ENCODE measurements at places on chromosomes 16 and 17. TPM values are rescaled to one million over a fixed set of nuclear protein-coding genes. Genes with fewer than 3 reads are reported as not detected.
A peak's percentile ranks its signal among the peaks of the same experiment; 100 is the strongest.

Gene ZPBP2
- polyA plus RNA-seq = not detected

Gene OSGIN1
- polyA plus RNA-seq = not detected

DNA sequence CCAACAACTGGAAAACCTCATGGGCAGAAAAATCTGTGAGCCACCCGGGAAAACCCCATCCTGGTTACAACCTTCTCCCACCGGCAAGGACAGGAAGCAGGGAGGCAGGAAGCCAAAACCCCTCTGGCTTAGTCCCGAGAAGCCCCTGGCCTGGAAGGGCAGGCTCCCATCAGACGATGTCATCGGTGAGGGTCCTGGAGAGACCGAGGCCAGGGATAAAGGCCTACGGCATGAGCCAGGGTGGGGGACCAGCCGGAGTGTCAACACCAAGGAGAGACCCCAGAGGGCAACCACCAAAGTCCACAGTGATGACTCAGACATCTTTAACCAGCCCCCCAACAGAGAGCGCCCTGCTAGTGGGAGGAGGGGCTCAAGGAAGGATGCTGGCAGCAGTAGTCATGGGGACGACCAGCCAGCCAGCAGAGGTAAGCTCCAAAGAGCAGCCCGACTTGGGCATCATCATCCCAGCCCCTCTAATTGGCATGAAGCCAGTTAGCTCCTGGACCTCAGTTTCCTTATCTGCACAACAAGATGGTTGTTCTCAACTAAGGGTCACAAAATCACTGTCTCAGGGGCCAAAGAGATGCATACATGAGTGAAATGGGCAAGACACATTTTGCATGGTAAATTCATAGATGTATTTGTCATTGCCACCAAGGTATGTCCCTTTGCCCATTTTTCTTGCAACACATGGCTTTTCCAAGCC lies 190.7 kb downstream of the KATNIP start:
- no peaks in the 10 kb centered on the region for H3K27me3 ChIP-seq
- no peaks in the 10 kb centered on the region for H3K36me3 ChIP-seq
- DNase-seq = no peak

Gene HAS3
- polyA plus RNA-seq = 0.24 TPM

GRCh38 chr16:48366165-48367093 lies 18.8 kb downstream of the SIAH1 start:
- H3K4me3 ChIP-seq = peak overlapping the region; percentile 88
- no peak for DNase-seq
- H3K36me3 ChIP-seq = no peaks in the 10 kb centered on the region
- peaks cover 15% of the 10 kb centered on the region for H3K4me1 ChIP-seq
- no peaks in the 10 kb centered on the region for H3K27me3 ChIP-seq
- peak overlapping the region; percentile 77 for H3K27ac ChIP-seq

GRCh38 chr16:23164736-23165135 lies 15.5 kb upstream of the USP31 start:
- H3K4me1 ChIP-seq = no peaks in the 10 kb centered on the region
- no peak for DNase-seq
- H3K4me3 ChIP-seq = no peak overlapping the region
- no peaks in the 10 kb centered on the region for H3K36me3 ChIP-seq
- no peaks in the 10 kb centered on the region for H3K27me3 ChIP-seq
- no peak overlapping the region for H3K27ac ChIP-seq

Gene SPECC1
- polyA plus RNA-seq = 4.7 TPM

Gene CD7
- polyA plus RNA-seq = 169 TPM

DNA sequence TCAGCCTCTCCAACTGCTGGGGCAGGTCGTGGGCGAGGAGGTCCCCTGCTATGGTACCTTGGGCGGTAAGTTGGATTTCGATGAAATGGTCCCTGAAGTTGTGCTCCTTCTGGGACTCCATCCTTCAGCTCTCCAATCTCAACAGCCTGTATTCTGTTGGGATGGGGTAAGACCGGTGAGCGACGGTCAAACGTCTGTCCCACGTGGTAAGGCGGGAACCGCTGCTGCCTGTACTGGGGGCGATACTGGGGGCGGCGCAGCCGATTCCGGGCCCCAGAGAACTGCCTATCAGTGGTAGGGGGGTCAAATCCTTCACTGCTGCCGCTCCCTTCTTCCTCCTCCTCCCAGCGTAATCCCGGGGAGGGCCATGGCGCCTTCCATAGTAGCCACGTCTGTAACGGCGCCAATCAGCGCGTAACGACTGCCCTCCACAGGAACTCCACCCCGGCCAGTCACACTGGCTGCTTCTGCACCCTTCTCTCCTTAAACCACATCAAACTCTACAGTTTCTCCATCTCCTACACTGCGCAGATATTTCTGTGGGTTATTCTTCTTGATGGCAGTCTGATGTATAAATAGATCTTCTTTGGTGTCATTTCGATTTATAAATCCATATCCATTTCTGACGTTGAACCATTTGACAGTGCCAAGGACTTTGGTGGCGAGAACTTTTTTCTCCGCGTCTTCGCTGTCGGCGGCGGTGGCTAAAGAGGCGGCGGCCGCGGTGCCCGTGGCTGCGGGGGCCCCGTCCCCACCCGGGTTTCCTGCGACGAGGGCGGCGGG lies 41.1 kb downstream of the AHSP start:
- no peaks in the 10 kb centered on the region for H3K4me1 ChIP-seq
- peaks cover 8% of the 10 kb centered on the region for H3K27me3 ChIP-seq
- H3K36me3 ChIP-seq = no peaks in the 10 kb centered on the region
- DNase-seq = no peak

Gene HGS
- polyA plus RNA-seq = 40.3 TPM

GRCh38 chr16:80164966-80165550 lies 375.7 kb upstream of the DYNLRB2 start:
- no peaks in the 10 kb centered on the region for H3K4me1 ChIP-seq
- H3K27me3 ChIP-seq = no peaks in the 10 kb centered on the region
- H3K36me3 ChIP-seq = no peaks in the 10 kb centered on the region
- no peak for DNase-seq
- H3K4me3 ChIP-seq = no peak overlapping the region

DNA sequence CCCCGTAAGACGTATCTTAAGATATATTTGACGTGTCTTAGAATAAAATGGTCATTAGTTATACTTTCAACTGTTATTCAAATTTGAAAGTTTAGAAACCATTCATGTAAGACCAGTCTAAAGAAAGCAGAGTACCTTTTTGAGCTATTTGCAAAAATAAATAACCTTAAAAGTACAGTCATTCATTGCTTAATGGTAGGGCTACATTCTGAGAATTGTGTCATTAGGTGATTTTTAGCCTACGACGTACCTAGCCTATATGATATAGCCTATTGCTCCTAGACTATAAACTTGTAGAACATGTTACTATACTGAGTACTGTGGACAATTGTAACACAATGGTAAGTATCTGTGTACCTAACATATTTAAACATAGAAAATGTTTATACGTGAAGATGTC lies 139.2 kb downstream of the PHKB start:
- H3K36me3 ChIP-seq = no peaks in the 10 kb centered on the region
- H3K27ac ChIP-seq = no peak overlapping the region
- no peak overlapping the region for H3K4me3 ChIP-seq
- H3K27me3 ChIP-seq = no peaks in the 10 kb centered on the region

DNA sequence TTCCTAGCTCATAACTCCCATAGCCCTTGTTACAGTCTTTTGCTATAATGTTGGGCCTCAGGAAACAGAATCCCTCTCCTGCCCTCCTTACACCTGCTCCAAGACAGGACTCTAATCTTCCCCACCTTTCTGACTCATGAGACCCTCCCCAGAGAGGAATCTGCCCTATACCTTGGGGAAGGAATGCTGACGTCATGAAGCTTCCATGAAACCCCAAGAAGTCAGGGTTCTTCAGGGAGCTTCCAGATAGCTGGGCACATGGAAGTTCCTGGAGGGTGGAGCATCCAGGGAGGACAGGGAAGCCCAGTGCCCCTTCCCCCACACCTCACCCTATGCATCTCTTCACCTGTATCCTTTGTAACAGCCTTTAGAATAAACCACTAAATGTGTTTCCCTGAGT lies 285.7 kb downstream of the SOX9 start:
- H3K4me1 ChIP-seq = no peaks in the 10 kb centered on the region
- no peak for DNase-seq
- no peaks in the 10 kb centered on the region for H3K27me3 ChIP-seq
- no peaks in the 10 kb centered on the region for H3K36me3 ChIP-seq
- no peak overlapping the region for H3K27ac ChIP-seq

GRCh38 chr16:89606006-89606405 lies 7.4 kb upstream of the DPEP1 start:
- no peaks in the 10 kb centered on the region for H3K36me3 ChIP-seq
- peaks cover 13% of the 10 kb centered on the region for H3K4me1 ChIP-seq
- no peak overlapping the region for H3K4me3 ChIP-seq
- no peaks in the 10 kb centered on the region for H3K27me3 ChIP-seq
- H3K27ac ChIP-seq = no peak overlapping the region

GRCh38 chr17:17725752-17726457 lies 44.6 kb downstream of the RAI1 start:
- H3K4me1 ChIP-seq = no peaks in the 10 kb centered on the region
- no peaks in the 10 kb centered on the region for H3K36me3 ChIP-seq
- peak overlapping the region; percentile 43 for H3K27ac ChIP-seq
- H3K4me3 ChIP-seq = no peak overlapping the region
- no peaks in the 10 kb centered on the region for H3K27me3 ChIP-seq

- H3K36me3 ChIP-seq = no peaks in the 10 kb centered on the region
- H3K4me1 ChIP-seq = no peaks in the 10 kb centered on the region
- H3K27me3 ChIP-seq = no peaks in the 10 kb centered on the region
- H3K27ac ChIP-seq = no peak overlapping the region
- no peak for DNase-seq
- H3K4me3 ChIP-seq = no peak overlapping the region
Measured at GRCh38 chr16:28089205-28089991, 25.9 kb upstream of the GSG1L start.

GRCh38 chr16:61332461-61332860 lies 703.8 kb downstream of the CDH8 start:
- H3K4me1 ChIP-seq = no peaks in the 10 kb centered on the region
- no peaks in the 10 kb centered on the region for H3K36me3 ChIP-seq
- H3K27ac ChIP-seq = no peak overlapping the region
- no peaks in the 10 kb centered on the region for H3K27me3 ChIP-seq

Gene VAT1
- polyA plus RNA-seq = 52.3 TPM

GRCh38 chr17:5097101-5097834 lies 14.4 kb downstream of the ZNF232 start:
- peak overlapping the region; percentile 59 for H3K4me3 ChIP-seq
- H3K27me3 ChIP-seq = no peaks in the 10 kb centered on the region
- DNase-seq = peak; percentile 49
- H3K4me1 ChIP-seq = no peaks in the 10 kb centered on the region

DNA sequence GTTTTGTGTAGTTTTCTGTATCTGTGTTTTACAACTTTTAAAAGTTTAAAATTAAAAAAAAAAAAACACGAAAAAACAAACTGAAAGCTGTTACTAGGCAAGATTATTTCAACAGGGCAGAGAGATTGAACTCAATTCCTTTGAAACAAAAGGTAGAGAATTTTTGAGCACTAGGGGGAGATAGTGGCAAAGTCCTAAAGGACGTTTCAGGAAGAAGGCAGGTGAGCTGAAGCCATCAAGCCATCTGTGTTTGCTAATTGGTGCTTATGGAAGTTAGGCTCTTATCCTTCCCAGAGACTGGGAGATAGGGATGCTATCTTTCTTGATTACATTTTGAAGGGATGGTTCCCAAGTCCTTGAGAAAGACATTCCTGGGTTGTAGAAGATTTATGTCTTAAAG lies 70.6 kb upstream of the CLEC3A start:
- H3K4me3 ChIP-seq = no peak overlapping the region
- no peaks in the 10 kb centered on the region for H3K27me3 ChIP-seq

GRCh38 chr16:85390511-85391174 lies 222.5 kb upstream of the GSE1 start:
- no peaks in the 10 kb centered on the region for H3K36me3 ChIP-seq
- H3K27me3 ChIP-seq = no peaks in the 10 kb centered on the region
- DNase-seq = no peak
- no peak overlapping the region for H3K27ac ChIP-seq
- no peak overlapping the region for H3K4me3 ChIP-seq

DNA sequence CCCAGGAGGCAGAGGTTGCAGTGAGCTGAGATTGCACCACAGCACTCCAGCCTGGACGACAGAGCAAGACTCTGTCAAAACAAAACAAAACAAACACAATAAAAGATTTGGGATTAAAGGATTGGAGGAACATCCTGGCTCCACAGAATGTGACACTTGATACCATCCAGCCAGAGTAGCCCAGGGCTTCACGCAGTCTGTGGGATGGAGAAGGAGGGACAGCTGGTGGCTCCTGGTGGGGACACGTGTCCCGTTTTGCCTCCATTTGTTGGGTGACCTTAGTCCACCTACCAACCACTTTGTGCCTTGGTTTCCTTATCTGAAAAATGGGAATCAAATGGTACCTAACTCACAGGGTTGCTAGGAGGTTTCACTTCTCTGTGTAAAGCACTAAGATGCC lies 12.4 kb upstream of the CYB561 start:
- H3K4me3 ChIP-seq = no peak overlapping the region
- no peaks in the 10 kb centered on the region for H3K4me1 ChIP-seq
- DNase-seq = no peak
- H3K36me3 ChIP-seq = no peaks in the 10 kb centered on the region
- no peak overlapping the region for H3K27ac ChIP-seq

Gene EVI2A
- polyA plus RNA-seq = 68.3 TPM

- H3K36me3 ChIP-seq = no peaks in the 10 kb centered on the region
- no peak overlapping the region for H3K27ac ChIP-seq
- H3K4me1 ChIP-seq = peaks cover 9% of the 10 kb centered on the region
- H3K4me3 ChIP-seq = no peak overlapping the region
Measured at GRCh38 chr16:87696726-87697125, 69.1 kb downstream of the KLHDC4 start.

GRCh38 chr16:12375046-12375740 lies 398.7 kb downstream of the SNX29 start:
- H3K27me3 ChIP-seq = no peaks in the 10 kb centered on the region
- H3K27ac ChIP-seq = no peak overlapping the region
- H3K4me1 ChIP-seq = no peaks in the 10 kb centered on the region
- no peaks in the 10 kb centered on the region for H3K36me3 ChIP-seq
- no peak overlapping the region for H3K4me3 ChIP-seq

DNA sequence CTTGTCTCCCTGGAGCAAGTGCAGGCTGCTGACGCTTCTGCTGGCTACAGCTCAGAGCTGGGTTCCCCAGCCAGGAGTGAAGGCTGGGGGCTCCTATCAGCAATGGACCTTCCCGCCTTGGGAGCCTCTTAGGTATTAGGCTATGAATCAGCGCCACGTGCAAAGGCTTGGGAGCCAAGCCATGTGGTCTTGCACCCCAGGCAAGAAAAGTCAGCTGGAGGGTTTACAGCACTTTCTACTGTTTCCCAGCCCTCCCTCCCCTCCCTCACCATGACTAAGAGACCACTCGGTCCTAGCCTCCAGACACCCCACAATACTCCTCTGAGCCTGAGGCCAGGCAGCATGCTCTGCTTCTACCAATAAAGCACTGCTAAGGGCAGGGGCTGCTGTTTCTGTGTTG lies 12.3 kb downstream of the EPX start:
- no peak overlapping the region for H3K27ac ChIP-seq
- peaks cover 32% of the 10 kb centered on the region for H3K36me3 ChIP-seq
- no peaks in the 10 kb centered on the region for H3K4me1 ChIP-seq
- DNase-seq = no peak
- no peaks in the 10 kb centered on the region for H3K27me3 ChIP-seq

DNA sequence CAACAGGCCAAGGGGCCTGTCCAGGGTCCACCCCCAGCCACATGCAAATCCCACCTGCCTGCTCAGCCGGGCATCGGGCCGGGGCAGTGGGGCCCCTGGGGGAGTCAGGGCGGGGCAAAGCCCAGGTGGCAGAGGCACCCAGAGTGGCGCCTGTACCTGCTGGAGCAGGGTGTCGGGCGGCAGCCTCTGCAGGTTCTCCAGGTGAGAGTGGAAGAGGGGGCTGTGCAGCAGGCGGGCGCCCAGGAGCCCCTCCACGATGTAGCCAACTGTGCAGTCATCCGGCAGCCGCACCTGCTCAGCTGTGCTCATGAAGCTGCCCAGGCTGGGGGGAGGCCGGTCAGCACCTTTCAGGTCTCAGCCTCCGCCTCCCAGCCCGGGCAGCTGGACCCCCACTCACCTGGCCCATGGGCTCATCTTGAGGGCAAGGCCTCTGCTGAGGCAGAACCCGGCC lies 2.1 kb downstream of the RFNG start:
- no peak overlapping the region for H3K27ac ChIP-seq
- peaks cover 18% of the 10 kb centered on the region for H3K4me1 ChIP-seq
- H3K36me3 ChIP-seq = no peaks in the 10 kb centered on the region
- H3K27me3 ChIP-seq = no peaks in the 10 kb centered on the region
- DNase-seq = no peak

Data from naive thymus-derived CD4-positive, alpha-beta T cell (primary cell).